ENCODE measurements at places on chromosomes 13 and 19.

DNA sequence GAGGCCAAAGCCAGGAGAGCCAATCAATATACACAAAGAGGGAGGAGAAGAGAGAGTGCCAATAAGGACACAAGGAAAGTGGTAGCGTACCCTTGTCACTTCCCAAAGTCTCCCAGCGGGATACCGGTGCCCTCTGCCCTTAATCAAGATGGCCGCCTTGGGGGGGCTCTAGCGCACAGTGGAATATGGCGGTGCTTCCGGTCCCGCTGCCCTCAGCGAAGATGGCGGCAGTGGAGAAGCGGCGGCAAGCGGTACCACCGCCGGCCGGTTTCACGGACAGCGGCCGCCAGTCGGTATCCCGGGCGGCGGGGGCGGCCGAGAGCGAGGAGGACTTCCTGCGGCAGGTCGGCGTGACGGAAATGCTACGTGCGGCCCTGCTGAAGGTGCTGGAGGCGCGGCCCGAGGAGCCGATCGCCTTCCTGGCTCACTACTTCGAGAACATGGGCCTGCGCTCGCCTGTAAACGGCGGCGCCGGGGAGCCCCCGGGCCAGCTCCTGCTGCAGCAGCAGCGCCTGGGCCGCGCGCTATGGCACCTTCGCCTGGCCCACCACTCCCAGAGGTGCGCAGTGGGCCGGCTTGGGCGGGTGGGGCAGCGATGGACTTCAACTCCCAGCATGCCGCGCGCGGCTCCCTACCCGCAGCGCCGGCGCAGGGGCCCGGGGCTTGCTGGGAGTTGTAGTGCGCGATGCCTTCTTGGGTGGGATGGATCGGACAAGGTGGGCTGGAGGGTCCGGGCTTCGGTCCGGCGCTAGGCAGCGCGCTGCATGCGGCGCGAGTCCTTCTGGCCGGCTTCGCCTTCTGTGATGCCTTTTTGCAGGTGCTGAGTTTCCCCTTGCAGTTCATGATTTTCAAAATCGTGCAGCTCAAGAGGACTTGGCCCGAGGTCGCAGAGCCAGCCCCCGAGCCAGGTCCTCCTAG lies at the start of gene TPGS1:
Gene TPGS1 (plus strand): TSS at position 212 of the 918 bp plus-strand sequence. CDS start 10 bp downstream, at position 222.
- peak; percentile 71 for DNase-seq

DNA sequence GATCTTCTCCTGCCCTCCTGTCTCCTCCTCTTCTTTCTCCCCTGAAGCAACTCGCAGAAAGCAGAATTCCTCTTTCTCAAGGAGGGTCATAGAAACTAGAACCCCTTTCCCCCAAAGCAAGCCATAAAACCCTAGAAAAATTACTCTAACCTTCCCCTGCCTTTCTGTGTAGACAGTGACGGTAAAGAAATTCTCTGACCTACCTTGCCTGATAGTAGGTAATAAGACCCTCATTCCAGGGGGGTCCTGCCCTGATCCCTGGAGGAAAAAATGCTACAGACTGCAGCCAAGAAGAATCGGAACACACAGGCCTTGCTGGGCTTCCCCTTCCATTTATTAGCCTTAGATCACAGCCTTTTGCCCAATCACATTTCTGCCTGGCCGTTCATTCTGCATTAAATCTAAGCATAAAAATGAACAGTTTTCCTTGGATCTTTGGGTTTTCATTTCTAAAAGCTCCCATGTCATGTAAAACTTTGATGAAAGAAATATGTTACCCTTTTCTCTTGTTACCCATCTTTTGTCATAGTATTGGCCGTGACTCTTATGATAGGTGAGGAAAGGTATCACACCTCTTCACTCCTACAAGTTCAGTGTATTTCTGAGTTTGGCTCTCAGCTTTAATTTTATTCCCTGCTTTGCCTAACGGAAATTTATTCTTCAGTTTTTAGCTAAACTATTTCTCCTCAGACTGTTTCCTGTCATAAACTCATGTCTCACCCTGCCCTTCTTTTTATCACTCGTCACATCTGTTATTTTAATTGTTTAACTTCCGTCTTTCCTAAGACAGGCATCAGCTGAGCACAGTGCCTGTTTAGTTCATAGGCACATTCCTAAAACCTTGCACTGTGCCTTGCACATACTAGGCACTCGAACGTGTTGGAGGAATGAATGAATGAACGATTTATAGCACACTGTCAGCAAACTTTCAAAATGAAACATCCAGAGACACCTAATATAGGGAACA lies 20.4 kb upstream of the CPB2 start:
- DNase-seq: no peak

DNA sequence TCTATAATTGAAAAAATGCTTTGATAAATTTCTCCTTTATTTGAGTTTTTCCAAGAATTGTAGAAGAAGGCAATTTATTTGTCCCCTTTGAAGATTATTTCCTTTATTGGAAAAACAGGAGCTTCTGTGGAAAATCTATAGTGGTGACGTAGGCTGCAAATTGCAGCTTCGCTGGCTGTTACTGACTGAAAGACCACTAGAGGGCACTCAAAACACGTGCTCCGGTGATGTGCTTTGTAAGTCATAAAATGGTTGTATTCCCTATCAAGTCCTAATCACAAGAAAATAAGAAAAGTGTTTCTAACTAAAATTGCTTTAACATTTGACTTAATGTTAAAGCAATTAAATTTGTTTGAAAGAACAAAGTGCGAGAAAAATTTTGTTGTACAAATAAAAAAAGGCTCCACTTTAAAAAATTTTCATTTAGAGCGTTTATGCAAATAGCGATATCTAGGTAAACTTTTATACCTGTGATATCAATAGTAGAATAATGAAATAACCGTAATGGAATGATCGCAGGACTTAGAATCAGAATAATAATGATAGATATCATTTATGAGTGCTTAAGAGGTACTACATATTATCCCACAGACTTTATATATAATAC lies 638.2 kb upstream of the SPRY2 start:
- DNase-seq: no peak

- no peak for DNase-seq
Measured at GRCh38 chr19:17772172-17772571, 20.9 kb downstream of the FCHO1 start.

DNA sequence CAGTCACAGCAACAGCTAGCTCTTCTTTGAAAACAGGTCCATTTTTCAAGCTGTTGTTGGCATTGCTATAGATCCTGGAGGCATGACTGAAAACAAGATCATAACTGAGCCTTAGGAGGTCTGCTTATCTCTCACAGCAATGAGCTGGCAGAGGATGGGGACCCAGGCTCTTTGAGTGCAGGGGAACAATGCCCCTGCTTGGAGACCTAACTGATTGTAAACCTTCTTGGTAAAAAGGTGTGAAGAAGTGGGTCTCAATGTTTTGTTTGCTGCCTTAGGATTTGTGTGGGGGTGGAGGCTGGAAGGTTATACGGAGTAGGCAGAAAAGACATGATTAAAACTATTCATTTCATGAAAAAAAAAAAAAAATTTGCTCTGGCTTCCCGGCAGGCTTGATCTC lies 94.6 kb downstream of the EFNB2 start:
- no peak for DNase-seq

GRCh38 chr19:5349041-5349440 lies 8.4 kb upstream of the PTPRS start:
- no peak for DNase-seq
